ENCODE measurements at places on chromosomes 4 and X.

- DNase-seq, result no peak
Observed at GRCh38 chr4:165454426-165454825, 75.6 kb downstream of the CPE start.

DNA sequence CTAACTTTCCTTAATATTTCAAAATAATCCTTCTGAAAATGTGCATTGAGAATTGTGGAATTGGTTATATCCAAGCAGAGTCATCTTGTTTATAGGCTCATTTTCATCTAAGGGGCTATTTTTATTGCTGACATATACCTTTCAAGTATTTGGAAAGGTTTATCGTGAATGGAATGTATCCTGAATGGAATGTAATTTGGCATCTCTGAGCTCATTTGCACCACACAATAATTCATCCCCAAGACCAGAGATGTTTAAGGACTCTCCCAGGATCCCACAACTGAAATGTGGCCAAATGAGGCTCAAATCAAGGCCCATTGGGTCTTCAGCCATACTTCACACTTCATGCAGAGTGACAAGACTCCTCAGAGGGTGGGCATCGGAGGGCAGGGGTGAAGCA, 7.5 kb upstream of the SETD7 start:
- no peak for DNase-seq

- peak; percentile 30 for DNase-seq
Observed at GRCh38 chr4:158805635-158806471, 37.0 kb downstream of the FNIP2 start.

DNA sequence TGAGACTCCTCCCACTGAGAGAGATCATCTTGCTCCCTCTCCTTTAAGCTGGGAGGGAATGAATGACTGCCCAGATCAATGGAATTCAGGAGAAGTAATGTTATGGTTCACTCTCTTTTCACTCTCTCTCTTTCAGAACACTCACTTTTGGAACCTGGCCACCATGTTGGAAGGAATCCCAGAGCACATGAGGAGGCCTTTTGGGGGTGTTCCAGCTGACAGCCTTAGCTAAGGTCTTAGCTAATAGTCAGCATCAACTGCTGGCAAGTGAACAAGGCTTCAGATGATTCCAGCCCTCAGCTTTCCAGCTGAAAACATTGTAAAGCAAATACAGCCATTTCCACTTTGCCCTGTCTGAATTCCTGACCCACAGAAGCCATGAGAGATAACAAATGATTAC, 124.0 kb upstream of the CLNK start:
- no peak for DNase-seq

- DNase-seq, result peak; percentile 1
Observed at GRCh38 chrX:131728295-131729145, 184.6 kb downstream of the OR13H1 start.

GRCh38 chrX:108064613-108065012, 19.7 kb downstream of the VSIG1 start:
- no peak for DNase-seq

- peak; percentile 7 for DNase-seq
Observed at GRCh38 chr4:150533673-150534072, 48.3 kb upstream of the MAB21L2 start.

GRCh38 chr4:165450871-165451270, 72.1 kb downstream of the CPE start:
- no peak for DNase-seq

DNA sequence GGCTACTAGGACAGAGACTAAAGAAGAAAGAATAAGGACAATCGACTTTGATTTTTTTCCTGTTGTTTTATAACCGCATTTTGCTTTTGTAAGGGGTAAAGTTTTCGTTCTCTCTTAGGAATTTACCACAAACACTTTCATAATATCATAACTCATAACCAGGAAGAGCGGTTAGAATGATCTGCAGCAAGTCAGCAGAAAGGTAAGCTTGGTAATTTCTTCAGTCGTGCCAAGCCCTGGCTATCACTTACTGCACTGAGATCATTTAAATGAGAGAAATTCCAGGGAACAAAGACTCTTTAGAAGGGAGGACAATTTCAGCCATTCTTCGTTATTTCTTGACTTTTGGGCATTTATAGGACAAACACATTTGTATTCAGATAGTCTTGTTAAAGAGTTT, 258.1 kb downstream of the UNC5C start:
- no peak for DNase-seq

DNA sequence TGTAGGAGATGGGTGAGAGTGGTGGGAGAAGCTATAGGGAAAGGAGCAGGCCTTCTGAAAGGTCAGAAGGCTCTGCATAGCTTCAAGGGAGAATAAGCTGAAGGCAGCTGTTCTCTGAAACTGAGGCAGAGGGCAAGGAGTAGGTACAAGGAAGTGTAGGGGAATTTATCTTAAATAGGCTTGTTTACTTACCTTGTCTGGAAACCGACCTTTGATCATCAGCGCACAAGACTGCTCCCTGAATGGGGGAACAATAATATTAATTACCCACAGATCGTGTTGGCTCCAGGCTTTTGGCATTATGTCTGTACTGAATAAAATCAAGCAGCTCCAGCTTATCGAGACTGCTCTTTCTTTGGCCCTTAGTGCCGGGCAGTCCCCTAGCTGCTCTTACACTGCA, 175.5 kb upstream of the MAGEB16 start:
- no peak for DNase-seq

GRCh38 chr4:153971899-153972298, 183.0 kb upstream of the SFRP2 start:
- no peak for DNase-seq
